T-cell (primary cell): ENCODE measurements at places on chromosomes 5 and 9. TPM values are rescaled to one million over a fixed set of nuclear protein-coding genes. Genes with fewer than 3 reads are reported as not detected.
A peak's percentile ranks its signal among the peaks of the same experiment; 100 is the strongest.

The ANKRD31 gene
- total RNA-seq: 0.89 TPM

DNA sequence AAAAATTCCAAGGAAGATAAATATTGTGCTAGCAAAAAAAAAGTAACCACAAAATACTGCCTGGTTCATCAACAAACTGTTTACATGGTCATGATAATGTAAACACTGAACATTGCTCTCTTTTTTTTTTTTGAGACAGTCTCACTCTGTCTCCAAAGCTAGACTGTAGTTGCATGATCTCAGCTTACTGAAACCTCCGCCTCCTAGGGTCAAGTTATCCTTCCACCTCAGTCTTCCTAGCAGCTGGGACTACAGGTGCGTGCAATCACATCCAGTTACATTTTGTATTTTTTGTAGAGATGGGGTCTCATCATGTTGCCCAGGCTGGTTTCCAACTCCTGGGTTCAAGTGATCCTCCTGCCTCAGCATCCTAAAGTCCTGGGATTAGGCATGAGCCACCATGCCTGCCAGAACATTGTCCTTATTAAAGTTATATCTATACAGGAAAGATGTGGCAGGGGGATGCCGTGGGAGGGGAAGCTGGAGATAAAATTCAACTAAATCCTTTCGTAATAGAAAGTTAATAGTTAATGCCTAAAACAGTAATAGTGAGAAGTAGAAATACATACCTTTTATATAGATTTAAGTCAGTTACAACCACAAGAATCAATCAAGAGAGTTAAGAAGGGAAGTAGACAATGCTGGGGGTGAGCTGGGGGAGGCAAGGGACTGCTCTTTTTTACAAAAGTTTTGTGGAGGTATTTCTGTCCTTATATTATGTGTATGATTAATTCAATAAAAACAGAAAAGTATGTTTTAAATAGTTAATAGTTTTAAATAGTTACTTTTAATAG is 52.3 kb downstream of the RGMB start:
- no peaks in the 10 kb centered on the region for H3K36me3 ChIP-seq
- no peak for DNase-seq
- H3K27ac ChIP-seq: no peak overlapping the region
- H3K27me3 ChIP-seq: no peaks in the 10 kb centered on the region
- no peak overlapping the region for H3K4me3 ChIP-seq

- H3K4me3 ChIP-seq: no peak overlapping the region
- H3K27ac ChIP-seq: no peak overlapping the region
- H3K4me1 ChIP-seq: no peaks in the 10 kb centered on the region
- H3K36me3 ChIP-seq: no peaks in the 10 kb centered on the region
- H3K27me3 ChIP-seq: peaks cover 5% of the 10 kb centered on the region
Measured at GRCh38 chr5:135445306-135445985, 1.7 kb downstream of the DCANP1 start.

GRCh38 chr5:172713113-172713808 is 57.7 kb downstream of the DUSP1 start:
- peaks cover 29% of the 10 kb centered on the region for H3K4me1 ChIP-seq
- no peaks in the 10 kb centered on the region for H3K27me3 ChIP-seq
- no peak overlapping the region for H3K27ac ChIP-seq
- H3K36me3 ChIP-seq: no peaks in the 10 kb centered on the region
- no peak overlapping the region for H3K4me3 ChIP-seq

GRCh38 chr5:62643556-62644451 is 65.2 kb downstream of the LRRC70 start:
- no peak overlapping the region for H3K4me3 ChIP-seq
- no peak overlapping the region for H3K27ac ChIP-seq
- H3K36me3 ChIP-seq: no peaks in the 10 kb centered on the region
- no peaks in the 10 kb centered on the region for H3K4me1 ChIP-seq
- no peaks in the 10 kb centered on the region for H3K27me3 ChIP-seq
- DNase-seq: no peak

DNA sequence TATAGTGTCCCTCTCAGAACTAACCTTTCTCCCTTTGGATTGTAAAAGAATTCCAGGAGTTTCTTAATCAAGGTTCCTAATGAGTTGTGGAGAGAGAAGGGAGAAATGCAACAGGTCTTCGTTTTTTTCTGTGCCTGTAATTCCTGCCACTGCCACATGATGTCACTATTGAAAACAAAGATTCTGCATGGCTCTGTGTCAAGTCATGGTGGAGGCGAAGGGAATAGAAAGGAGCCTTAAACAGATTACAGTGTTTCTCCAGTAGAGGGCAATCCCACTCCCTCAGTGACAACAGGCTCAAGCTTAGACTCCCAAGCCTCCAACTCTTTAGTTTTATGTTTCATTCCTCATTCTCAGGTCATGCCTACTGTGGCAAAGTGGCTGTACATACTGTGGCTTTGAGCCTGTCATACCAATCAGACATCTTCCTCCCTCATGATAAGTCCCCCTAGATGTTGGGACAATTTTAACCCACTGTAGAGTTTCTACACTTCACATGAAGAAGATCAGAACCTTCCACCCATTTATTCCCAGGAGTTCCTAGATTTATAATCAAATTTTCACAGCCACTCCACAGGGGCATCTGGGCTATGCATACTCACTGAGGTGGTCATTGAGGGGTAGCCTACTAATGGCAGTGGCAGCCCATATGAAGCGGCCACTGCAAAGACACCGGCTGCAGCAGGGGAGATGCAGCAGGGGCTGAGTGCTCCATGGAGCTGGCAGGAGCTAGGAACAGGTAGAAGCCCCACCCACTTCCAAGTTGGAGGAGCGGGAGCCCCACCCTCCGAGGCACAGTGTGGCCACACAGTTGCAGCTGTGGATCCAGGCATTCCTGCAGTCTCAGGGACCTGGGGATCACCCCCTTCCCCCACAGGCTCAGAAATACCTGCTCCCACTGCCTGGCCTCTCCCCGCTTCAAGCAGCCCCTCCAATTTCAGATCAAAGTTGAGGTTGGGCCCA is 97.4 kb upstream of the TRIM32 start:
- no peaks in the 10 kb centered on the region for H3K27me3 ChIP-seq
- H3K4me3 ChIP-seq: no peak overlapping the region
- no peaks in the 10 kb centered on the region for H3K36me3 ChIP-seq
- no peak overlapping the region for H3K27ac ChIP-seq

DNA sequence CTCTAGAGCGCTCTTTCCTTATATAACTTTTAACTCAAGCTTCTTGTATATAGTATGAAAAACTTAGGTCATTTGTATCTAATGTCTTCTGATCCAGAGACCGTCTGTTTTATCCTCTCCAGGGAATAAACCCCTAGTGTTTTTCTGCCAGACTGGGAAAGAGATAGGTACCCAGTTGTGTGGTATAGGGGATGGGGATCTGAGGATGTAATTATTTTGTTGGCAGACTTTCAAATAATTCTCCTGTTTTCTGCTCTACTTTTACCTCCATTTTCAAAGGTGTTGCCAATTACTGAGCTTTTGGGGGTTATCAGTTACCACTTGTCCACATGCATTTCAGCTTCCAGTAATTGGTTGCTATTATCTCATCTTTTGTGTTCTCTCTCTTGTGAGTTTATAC is 17.9 kb downstream of the CCDC171 start:
- DNase-seq: no peak
- H3K27ac ChIP-seq: no peak overlapping the region
- no peaks in the 10 kb centered on the region for H3K27me3 ChIP-seq
- H3K4me3 ChIP-seq: no peak overlapping the region

DNA sequence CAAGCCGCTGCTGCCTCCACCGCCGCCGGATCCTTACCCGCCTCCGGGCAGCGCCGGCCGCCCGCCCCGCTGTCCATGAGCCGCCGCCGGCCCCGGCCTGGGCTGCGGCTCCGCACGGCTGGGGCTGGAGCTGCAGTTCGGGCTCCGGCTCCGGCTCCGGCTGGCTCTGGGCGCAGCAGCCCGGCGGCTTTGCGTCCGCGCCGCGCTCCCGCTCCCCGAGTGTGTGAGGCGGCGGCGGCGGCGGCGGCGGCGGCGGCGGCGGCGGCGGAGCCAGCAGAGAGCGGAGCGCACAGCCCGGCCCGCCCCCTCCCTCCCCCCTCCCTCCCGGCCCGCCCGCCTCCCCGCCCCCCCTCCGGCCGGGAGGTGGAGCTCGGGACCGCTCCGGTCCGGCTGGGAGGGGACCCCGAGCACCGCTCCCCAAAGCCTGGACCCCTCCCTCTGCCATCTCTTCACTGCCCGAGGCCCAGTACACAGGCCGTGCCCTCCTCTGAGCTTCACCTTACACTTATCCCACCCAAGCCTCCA is at the start of gene PCDH1:
TSS of gene PCDH1 (minus strand) at position 225 of the 525 bp plus-strand sequence. CDS start at position 77, 148 bp downstream.
- H3K36me3 ChIP-seq: no peaks in the 10 kb centered on the region
- DNase-seq: no peak
- peak within 1 kb of the TSS; percentile 61 for H3K4me3 ChIP-seq
- peaks cover 48% of the 10 kb centered on the region for H3K4me1 ChIP-seq
- H3K27ac ChIP-seq: no peak within 1 kb of the TSS

GRCh38 chr9:129451089-129451656 is 169.7 kb downstream of the C9orf50 start:
- H3K27me3 ChIP-seq: no peaks in the 10 kb centered on the region
- no peak for DNase-seq
- H3K36me3 ChIP-seq: no peaks in the 10 kb centered on the region
- no peak overlapping the region for H3K4me3 ChIP-seq
- no peak overlapping the region for H3K27ac ChIP-seq
